ENCODE measurements at places on chromosomes 7 and 10.

GRCh38 chr7:106813705-106814305 is 51.3 kb upstream of the PIK3CG start:
- DNase-seq: no peak

GRCh38 chr10:112753961-112754411 is 196.1 kb upstream of the TCF7L2 start:
- no peak for DNase-seq

DNA sequence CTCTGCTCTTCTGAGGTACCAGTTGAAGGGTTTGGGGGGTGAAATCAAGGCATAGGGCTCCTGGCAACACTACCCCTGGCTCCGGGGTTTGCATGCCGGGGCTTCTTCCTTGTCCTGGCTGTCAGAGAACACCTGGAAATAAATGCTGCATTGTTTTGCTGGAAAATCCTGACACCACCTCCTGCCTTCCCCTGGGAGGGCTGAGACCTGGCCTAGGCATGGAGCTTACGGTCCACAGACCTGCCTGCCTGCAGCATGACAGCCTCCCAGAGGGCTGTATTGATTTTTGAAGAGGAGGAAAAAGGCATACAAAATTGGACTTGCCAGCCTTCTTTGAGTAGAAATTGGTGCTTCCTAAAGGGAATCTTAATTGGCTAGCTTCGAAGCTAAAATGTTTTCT is 227.1 kb downstream of the MGMT start:
- DNase-seq: no peak

GRCh38 chr10:30855131-30855530 is 176.5 kb downstream of the ZNF438 start:
- DNase-seq: no peak

GRCh38 chr7:118606602-118607001 is 382.1 kb downstream of the ANKRD7 start:
- no peak for DNase-seq

GRCh38 chr10:73537288-73537687 is 41.5 kb upstream of the PPP3CB start:
- no peak for DNase-seq

GRCh38 chr7:139775829-139776266 is 1.9 kb downstream of the HIPK2 start:
- peak; percentile 81 for DNase-seq

- no peak for DNase-seq
These were observed 548.3 kb downstream of the SORCS3 start for GRCh38 chr10:105189463-105189800.

GRCh38 chr10:115777646-115778045 is 495.4 kb downstream of the GFRA1 start:
- no peak for DNase-seq

GRCh38 chr7:107501593-107501992 is 31.7 kb downstream of the GPR22 start:
- peak; percentile 10 for DNase-seq

- DNase-seq: no peak
These were observed 18.6 kb downstream of the PAPSS2 start for GRCh38 chr10:87678302-87678701.

DNA sequence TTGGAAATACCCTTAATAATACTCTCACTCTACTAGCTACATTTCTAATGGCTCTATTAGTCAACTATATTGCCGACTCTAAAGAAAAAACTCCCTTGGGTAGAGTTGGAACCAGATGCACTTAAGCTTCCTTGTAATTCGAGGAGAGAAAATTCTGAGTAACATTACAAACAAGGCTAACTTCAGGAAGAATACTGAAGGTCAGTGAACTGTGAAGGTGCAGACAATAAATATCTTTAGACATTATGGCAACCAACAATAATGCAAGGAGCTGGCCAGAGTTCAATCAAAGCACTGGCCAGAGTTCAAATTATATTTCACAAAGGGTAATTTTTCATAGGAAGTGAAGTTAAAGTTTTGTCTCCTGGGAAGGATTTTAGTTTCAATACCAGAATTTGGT is 40.7 kb upstream of the MRLN start:
- no peak for DNase-seq

GRCh38 chr7:116899308-116899707 is 36.9 kb downstream of the CAPZA2 start:
- DNase-seq: no peak

GRCh38 chr10:123911866-123912265 is 20.3 kb upstream of the CPXM2 start:
- no peak for DNase-seq
